Effector memory CD8-positive, alpha-beta T cell (primary cell): ENCODE measurements at places on chromosomes 6 and 20.

GRCh38 chr6:79115553-79116182 lies 37.6 kb upstream of the PHIP start:
- no peak for DNase-seq

DNA sequence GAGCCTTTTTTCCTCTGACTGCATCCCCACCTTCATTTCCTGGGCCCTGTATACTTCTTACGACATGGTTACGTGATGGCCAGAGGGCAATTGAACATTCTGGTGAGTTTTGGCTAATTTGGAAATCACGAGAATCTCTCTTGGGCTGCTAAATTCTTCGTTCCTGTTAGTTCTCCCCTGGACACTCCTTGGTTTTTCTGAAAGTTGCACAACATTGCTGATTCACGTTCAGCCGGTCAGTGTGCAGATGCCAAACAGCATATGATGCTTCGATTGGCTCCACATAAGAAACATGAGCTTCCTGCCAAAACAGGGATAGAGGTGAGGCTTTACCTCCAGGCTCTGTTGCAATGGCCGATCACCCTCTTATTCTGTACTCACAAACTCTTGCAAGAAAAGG lies 119.4 kb upstream of the LY86 start:
- DNase-seq: no peak

- no peak for DNase-seq
Observed at GRCh38 chr6:63724721-63725120, 89.1 kb downstream of the PHF3 start.

DNA sequence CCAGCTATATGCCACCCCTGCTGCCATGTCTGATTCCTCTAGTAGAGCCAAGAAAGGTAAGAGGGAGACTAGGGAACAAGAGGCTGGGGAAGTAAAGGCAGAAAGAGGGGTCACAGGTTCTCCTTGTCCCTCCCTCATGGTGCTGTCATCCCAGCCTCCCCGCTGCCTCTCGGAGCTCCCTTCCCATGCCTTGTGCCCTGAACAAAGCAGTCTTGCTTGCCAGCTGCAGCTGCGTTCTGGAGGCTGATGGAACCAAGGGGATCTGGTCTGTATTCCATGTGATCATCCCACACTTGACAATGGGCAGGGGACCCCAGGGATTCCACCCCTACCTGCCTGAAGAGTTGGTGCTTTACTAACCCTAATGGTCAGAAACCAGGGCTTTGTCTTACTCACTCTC lies 61.4 kb downstream of the DAAM2 start:
- DNase-seq: no peak

GRCh38 chr6:155461556-155461955 lies 5.9 kb upstream of the NOX3 start:
- no peak for DNase-seq

DNA sequence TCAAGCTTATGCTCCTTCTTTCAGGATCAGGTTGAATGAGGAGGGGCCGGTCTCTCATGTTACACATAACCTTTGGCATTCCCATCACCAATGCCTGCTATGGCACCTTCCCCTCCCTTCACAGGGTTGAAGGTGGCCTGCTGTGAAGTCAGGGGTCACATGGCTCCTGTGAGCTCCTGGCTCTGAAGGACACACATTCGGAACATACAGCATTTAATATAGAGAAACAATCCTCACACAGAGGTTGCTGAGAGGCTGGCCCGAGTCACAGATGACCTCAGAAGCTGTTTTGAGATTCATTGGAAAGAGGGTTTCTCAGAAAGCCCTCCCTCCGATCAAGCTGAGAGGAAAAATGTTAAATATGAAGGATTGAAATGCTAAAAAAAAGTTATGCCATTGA lies 82.1 kb downstream of the PSMG4 start:
- DNase-seq: no peak

DNA sequence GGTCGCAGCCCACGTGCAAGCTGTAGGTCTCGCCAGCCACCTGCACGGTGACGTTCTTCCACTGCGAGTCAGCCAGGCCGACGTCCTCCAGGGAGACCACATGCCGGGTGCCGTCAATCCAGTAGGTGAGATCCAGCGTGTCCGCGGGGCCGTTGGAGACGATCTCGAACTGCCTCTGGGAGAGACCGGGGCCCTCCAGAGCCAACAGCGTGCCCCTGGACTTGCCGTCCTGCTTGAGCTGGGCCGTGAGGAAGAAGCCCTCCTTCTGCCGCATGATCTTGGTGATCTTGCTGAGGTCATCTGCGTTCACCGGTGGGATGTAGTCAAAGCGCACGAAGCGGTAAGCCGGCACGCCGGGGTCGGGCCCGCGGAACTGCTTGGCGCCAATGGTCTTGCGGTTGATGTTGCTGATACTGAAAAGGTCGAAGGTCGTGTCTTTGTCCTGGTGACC lies 5.1 kb downstream of the THBS2 start:
- DNase-seq: no peak

DNA sequence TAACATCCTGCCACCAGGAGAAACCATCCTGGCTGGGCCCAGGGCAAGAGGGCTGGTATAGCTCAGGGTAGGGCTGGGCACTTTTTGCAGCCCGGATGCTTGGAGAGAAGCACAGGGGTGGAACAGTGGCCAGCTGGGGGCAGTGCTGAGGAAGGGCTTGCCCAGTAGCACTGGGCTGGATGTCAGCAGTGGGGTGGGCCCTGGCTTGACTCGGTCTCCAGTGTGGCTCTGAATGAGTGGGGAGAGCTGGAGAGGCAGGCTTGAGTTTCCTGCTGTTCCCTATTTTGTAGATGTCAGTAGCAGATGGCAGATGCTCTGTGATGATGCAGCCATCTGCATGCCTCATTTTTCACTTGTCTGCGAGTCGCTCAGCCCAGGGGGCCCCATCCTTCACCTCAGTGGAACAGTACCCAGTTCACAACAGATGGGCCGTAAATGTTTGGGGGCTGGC lies 56.3 kb upstream of the TULP1 start:
- no peak for DNase-seq

DNA sequence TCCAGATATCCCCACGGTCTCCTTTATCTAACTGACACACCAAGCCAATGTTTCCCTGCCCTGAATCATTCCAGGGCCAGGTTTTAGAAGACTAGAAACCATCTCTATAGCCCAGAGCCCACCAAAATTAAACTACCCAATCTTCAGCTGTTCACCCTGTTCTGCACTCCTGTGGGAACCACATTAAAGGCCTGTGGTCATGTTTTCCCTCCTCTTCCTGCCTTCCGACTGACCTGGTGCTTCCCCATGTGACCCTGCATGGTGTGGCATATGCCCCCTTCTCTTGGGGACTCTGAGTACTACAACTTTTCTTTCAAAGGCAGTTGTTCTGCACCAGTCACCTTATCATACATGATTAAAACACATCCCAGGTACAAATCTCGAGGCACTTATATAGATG lies 155.0 kb downstream of the TMEM200A start:
- no peak for DNase-seq

GRCh38 chr6:163209005-163209404 lies 205.5 kb upstream of the QKI start:
- DNase-seq: no peak
